GM23248 (cell line): ENCODE measurements at places on chromosomes 4 and X.

- DNase-seq = no peak
Measured at GRCh38 chr4:8155660-8156421, 2.8 kb downstream of the ABLIM2 start.

DNA sequence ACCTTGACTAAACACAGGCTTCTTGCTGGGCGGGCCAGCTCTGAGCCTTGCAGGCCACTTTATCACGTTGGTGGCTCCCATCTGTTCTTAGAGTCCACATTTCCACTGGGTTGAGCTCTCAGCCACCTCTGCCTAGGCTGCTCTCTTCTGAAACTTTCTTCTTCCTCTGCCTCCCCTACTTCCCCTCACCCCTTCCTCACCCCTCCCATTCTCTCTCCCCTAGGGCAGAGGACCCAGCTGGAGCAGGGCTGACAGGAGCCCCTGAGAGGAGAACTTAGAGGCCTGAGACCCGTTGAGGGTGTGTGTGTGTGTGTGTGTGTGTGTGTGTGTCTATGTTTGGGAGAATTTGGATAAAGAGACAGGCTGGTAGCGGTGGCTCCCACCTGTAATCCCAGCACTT, 19.9 kb upstream of the TMSB4X start:
- DNase-seq = no peak

GRCh38 chr4:581181-581580, 5.1 kb upstream of the TMEM271 start:
- no peak for DNase-seq

GRCh38 chrX:125998432-125998831, 167.7 kb downstream of the DCAF12L2 start:
- DNase-seq = peak; percentile 2
